ENCODE measurements at places on chromosomes 4 and X.
A peak's percentile ranks its signal among the peaks of the same experiment; 100 is the strongest.

DNA sequence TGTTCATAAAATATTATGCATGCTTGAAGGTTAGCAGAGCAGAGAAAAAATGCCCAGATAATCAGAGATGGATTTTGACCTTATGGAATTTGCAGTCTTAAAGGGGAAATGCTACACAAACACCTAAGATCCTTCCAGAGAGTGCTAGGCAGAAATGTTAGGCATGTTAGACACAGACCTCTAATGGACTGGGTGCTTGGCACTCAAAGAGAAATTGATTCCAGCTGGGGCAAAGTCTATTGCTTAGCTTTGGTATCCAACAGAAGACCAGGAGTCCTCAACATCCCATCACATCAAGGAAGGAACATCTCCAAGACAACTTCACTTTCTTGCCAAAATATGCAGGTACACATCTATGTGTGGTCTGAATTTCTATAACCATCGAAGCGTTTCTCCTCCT, 32.2 kb upstream of the PPARGC1A start:
- DNase-seq, result no peak

DNA sequence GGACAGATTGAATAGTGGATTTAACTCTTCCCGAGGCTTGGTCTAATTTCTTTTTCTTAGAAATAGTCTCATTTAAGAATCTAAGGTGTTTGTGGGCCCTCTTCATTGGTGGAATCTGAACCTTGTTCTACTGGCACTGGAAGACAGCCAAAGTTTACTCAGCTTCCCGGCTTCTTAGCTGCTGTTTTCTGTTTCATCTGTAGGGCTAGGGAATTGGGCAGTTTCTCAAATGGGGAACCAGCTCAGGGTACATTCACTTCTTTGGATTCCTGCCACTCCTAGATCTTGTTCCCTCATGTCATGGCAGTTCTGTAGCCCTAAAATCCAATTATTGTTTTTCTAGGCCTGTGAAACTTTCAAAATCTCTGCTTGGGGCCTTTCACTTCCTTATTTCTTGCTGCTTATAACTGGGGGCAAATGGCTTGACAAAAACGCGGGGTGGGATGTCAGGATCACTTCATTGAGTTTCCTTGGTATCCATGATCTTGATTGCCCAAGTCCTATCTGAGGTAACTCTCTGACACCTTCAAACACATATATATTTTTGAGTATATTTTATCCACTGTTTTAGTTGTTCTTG, 985.0 kb downstream of the C4orf33 start:
- no peak for DNase-seq

DNA sequence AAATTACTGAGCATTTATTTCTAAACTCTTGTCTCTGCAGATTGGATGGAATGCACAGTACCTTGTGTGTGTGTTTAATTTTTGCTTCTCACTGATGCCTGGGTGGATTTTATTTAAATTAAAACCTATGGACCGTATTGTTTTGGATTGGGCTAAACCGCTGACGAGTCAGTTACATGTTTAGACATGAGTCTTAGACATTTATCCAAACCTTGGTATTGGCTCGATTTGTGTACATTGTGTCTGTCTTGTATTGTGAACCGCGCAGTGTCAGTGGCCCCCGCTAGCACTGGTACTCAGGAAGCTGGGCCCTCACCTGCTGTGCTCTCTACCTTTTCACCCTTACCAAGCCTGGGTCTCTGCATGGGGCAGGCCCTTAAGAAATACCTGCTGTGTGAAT, 40.8 kb upstream of the TADA2B start:
- no peak for DNase-seq

DNA sequence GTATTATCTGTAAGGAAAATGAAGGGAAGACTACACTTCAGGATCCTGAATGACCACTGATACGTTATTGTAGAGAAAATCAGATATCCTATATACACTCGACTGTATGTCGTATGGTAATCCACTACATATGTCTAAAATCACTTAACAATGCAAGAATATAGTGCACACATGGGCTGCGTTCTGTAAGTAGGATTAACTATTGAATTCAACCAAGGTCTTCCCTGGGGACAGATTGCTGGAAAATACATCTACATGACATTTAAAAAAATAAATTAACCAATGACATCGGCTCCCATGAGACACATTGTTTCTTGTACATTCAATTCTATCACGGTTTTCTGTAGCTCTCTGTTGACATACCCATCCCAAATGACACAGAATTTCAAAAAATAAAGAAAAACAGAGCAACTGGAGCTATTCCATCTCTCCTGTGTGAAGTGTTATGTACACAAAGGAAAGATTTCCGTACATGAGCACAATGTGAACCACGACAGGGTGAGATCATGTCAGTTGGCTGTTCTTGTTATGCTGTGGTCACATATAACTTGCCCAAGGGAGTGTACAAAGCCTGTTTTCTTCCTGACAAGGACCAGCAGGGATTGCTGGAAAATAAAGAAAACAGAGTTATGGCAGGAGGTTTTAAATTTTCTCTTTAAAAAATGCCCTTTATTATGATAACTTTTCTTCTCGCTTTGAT, 6.1 kb downstream of the ENOX2 start:
- no peak for DNase-seq

GRCh38 chr4:108417923-108418322, 202.5 kb upstream of the RPL34 start:
- no peak for DNase-seq

- DNase-seq, result no peak
These were observed 15.3 kb downstream of the SEPTIN6 start for GRCh38 chrX:119677654-119677981.

GRCh38 chr4:2898001-2898400, 54.4 kb downstream of the ADD1 start:
- DNase-seq, result no peak

DNA sequence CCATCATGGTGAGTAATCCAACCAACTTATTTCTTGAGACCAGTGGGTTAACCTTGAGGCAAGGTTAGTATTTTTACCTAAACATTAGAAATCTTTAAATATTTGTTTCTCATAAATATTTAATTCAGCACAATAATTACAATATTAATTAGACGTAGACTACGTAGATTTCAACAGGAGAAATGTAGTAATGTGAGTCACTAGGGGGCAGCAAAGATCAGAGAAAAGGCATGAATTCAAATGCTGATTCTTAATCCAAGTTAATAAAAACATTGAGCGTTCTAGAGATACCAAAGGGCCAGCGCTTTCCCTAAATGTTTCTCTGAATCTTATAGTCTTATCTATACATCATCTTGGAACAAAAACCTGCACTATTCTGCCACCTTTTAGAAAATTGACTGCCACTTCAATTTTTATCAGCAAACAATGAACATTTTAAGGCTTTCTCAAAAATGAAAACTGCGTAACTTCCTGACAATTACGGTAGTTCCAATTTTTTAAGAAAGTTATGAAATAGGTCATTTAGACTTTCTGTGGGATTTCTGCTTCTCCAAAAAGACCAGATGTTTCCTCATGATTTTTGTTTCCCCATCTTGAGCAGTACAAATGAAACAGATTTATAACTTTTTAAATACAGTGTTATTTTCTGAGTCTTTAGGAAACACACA, 180.7 kb downstream of the GASK1B start:
- peak; percentile 47 for DNase-seq

- DNase-seq, result no peak
These were observed 954.5 kb upstream of the IGFBP7 start for GRCh38 chr4:58064653-58065052.

DNA sequence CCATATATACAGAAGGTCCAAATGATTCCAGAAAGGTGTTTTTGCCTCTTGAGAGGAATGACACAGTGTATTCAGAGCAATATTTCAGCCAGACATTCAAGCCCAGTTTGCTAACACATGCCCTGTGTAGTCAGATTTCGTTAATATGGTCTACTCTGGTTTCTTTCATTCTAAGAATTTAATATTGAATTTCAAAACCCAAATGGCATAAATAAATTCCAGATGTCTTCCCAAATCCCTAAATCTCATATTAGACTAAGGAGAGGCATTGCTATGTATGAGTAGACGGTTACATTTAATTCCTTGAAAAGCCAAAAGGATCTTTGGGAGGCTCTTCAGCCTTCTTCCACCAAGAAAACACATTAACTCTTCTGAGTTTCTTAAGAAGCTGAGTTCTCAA, 66.3 kb upstream of the C1QTNF7 start:
- DNase-seq, result no peak

DNA sequence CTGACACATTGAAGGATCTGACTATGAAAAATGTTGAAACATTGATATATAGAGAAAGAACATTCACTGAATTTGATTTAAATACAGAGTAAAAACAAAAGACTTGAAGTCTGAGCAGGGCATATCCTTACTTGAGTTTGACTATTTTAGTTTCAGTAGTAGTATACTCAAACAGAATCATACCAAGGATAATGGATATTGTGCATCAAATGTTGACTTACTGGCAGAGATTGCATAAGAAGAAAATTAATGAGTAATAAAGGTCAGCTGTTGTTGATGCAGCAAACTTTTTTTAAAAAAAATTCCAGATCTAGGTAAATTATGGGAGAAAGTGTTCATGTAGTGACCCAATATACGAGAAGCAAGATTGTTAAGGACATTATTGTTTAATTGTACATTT, 94.5 kb upstream of the APOOL start:
- DNase-seq, result no peak
